NCI-H1092 treated with DMSO at 0.1 percent for 48 hours (cell line): ENCODE measurements at places on chromosomes 2 and 18.

GRCh38 chr2:232292395-232293154, 86.0 kb upstream of the ALPP start:
- no peak for DNase-seq

DNA sequence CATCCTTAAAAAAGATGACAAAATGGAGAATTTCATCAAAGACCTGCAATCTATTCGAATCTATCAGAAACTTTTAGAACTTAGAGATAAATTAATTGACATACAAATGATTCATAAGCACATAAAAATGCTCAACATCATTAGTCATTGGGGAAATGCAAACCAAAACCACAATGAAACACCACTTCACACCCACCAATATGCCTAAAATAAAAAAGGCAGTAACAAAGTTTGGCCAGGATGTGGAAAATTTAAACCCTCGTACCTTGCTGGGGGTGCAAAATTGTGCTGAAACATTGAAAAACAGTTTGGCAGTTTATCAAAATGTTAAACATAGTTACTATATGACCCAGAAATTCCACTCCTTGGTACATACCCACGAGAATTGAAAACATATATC, 11.5 kb upstream of the EIF2AK3 start:
- no peak for DNase-seq

GRCh38 chr2:181780047-181780651, 99.8 kb upstream of the NEUROD1 start:
- no peak for DNase-seq

- no peak for DNase-seq
Observed at GRCh38 chr2:18708203-18708715, 118.9 kb upstream of the NT5C1B start.

GRCh38 chr2:115678129-115678528, 1235.7 kb downstream of the DPP10 start:
- no peak for DNase-seq

- no peak for DNase-seq
Observed at GRCh38 chr2:138777996-138778395, 2.2 kb downstream of the NXPH2 start.

DNA sequence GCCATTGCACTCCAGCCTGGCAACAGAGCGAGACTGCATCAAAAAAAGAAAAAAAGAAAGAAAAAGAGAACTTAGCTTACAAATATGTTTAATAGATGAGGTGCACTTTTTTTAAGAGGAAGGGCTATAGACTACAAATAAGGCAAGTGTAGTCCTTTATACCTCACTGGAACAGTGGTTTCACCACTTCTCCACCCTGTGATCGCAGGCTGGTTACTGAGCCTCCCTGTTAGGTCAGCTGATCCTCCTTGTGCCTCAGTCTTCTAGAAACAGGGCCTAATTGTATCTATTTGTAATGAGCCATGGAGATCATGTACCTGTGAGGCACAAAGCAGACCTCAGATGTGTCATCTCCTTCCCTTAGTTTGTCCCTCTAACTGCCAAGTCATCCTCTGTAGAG, 4.5 kb downstream of the CXCR2 start:
- DNase-seq: no peak

DNA sequence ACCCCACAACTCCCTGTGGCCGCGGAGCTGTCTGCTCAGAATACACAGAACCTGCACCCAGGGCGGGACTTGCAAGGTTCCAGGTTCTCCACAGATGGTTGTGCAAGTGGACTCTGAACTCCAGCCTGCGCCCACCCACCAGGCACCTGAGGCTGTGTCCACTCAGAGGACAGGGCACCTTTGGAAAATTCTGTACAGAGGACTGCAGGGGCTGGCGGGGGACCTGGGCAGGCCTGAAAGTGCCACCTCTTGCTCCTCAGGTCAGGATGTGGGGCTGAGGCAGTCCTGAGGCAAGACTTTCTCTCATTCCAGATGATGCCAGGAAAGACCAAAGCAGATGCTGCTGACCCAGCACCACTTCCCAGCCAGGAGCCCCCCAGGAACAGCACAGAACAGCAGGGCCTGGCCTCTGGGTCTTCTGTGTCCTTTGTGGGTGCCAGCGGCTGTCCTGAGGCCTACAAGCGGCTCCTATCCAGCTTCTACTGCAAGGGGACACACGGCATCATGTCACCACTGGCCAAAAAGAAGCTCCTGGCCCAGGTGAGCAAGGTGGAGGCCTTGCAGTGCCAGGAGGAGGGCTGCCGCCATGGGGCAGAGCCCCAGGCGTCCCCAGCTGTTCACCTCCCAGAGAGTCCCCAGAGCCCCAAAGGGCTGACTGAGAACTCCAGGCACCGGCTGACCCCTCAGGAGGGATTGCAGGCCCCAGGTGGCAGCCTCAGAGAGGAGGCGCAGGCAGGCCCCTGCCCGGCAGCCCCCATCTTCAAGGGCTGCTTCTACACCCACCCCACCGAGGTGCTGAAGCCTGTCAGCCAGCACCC, 14.4 kb downstream of the ARID5A start:
- no peak for DNase-seq

GRCh38 chr18:38575023-38575422, 1009.4 kb upstream of the CELF4 start:
- no peak for DNase-seq

- no peak for DNase-seq
Observed at GRCh38 chr18:62904396-62905285, 189.3 kb downstream of the PHLPP1 start.

- peak; percentile 5 for DNase-seq
Observed at GRCh38 chr18:57819671-57820460, 16.8 kb upstream of the ATP8B1 start.

GRCh38 chr2:185291035-185291647, 447.5 kb upstream of the FSIP2 start:
- peak; percentile 20 for DNase-seq

GRCh38 chr2:171479154-171479814, 43.0 kb upstream of the CYBRD1 start:
- DNase-seq: no peak

- peak; percentile 60 for DNase-seq
Observed at GRCh38 chr2:10124538-10125045, 2.1 kb downstream of the RRM2 start.

- no peak for DNase-seq
Observed at GRCh38 chr2:201182650-201183364, at the start of gene CASP10. Gene CASP10, plus strand, starts transcription at chr2:201183141. Its CDS starts 2,637 bp downstream, at chr2:201185778.

GRCh38 chr2:62216616-62217015, 20.7 kb downstream of the B3GNT2 start:
- no peak for DNase-seq

GRCh38 chr2:239563561-239563960, 162.7 kb upstream of the HDAC4 start:
- DNase-seq: no peak

DNA sequence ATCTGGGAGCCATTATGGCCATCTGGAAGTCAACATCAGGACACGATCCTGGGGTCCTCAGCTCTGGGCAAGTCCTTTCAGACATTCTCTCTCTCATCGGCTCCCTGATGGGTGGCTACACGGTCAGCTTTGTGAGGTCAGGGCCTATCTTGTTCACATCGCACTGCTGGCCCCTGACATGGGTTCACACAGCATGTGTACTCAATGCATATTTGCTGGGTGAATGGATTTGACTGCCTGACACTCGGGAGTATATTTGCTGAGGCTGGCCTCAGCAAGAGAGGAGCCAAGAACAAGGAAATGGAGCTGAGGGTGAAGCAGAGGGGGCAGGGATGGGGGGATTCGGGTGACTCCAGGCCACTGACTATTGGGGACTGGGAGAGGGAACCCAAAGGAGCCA, 50.5 kb downstream of the SLC4A5 start:
- DNase-seq: no peak

DNA sequence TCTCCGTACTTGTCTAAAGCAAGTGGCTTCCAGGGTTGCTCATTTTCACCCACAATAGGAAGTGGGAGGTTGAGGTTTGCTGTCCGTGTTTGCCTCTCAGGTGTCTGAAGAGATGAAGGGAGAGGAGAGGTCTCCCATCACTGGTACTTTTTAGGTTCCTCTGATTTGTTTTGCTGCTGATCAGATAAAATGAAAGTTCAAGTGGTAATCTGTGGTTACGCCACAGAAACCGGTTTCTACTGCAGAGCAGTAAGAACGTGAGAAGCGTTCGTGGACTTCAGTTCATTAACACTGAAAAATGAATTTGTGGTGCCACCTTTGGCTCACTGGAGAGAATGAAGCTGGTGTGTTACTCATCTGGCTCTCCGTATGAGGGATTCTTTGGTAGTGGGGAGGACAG, 118.2 kb downstream of the GBX2 start:
- DNase-seq: no peak

- DNase-seq: no peak
Observed at GRCh38 chr2:74831693-74832530, 2.0 kb upstream of the HK2 start.

DNA sequence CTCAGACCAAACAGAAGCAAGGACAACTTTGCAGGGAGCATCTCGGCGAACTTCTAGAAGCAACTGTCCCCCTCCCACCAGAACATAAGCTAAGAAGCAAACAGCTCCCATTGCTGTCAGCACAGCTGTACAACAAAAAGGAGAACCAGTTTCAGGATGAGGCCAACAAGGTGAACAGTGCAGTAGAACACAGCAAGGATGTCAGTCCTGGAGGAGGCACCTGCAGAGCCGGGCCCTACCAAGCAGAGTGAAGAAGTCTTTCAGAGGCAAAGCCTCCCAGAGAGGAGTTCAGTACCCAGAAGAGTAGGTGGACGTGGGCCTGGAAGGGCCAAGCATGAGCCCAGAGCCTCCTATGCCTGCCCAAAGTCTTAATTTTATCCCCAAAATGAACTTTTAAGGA, 1.0 kb downstream of the PASK start:
- DNase-seq: no peak

GRCh38 chr2:135585586-135585985, 54.3 kb downstream of the R3HDM1 start:
- DNase-seq: no peak

- no peak for DNase-seq
Observed at GRCh38 chr18:79806976-79807841, 9.5 kb downstream of the KCNG2 start.

DNA sequence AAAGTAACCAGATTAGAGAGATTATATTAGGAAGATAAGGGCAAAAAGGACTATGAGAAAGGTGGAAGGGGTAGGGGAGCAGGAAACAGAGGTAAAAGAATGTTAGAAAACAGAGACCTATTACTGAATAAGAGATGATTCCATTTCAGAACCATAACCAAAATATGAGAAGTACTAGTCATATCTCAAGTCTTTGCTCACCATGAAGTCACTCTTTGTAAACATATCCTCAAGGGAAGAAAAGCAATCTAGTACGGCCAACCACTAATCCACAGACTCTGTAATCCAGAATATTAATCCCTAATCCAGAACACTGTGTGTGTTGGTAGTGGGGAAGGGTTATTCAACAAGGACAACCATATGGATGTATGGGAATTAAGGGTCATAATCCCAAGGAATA, 92.0 kb downstream of the CDCA7 start:
- no peak for DNase-seq

DNA sequence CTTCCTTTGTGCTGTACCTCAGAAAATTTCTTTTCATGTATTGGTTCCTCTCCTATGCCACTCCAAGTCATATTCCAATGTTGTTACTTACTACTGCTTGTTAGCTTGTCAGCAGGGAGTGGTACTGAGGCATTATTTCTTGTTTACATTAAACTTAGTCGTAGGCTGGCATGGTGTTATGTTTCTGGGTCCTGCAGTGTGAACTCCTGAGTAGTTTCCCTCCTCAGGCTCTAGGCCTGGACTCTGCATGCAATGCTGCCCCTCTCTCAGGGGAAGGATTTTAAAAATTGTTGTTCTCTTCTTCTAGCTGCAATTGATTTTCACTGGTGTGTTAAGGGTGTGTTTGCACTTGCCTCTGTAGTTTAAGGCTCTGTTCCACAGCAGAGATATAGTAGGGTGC, 671.6 kb downstream of the PLCL1 start:
- no peak for DNase-seq

DNA sequence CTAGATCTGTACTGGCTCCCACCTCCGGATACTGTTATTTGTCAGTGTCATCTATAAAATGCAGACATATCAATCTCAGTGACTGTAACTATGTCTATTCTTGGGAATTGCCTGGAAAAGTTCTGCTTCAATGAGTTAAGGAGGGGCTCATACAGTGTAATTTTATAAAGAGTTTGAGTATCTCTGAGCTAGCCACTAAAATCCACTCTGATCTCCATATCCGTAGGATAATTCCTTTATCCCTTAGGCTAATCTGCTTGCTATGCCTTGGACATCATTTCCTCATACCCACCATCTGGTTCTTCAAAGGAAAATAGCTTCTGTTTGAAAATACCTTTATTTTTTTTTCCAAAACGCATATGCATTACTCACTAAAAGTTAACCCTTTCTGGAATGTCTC, 863.2 kb downstream of the SUCLG1 start:
- no peak for DNase-seq

- DNase-seq: no peak
Observed at GRCh38 chr2:152167065-152167464, 8.5 kb downstream of the STAM2 start.

DNA sequence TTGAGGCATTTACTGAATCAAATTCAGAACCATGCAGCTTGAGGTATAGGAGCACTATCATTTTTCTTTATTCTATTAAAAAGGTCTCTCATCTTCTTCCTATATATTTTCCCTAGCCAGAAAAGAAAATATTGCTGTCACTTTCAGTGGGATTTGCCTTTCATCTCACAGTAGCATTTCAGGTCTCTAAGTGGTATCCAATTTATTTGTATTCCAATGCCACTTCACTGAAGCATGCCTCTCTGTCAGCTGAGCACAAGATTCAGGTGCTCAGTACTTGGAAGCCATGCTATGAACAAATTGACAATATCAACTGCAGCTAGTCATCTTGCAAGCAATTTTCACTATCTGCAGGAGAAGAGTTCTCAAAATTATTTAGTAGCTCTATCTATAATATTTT, 457.2 kb upstream of the SLC39A10 start:
- no peak for DNase-seq

GRCh38 chr18:78769502-78770105, 210.0 kb upstream of the SALL3 start:
- DNase-seq: peak; percentile 82

DNA sequence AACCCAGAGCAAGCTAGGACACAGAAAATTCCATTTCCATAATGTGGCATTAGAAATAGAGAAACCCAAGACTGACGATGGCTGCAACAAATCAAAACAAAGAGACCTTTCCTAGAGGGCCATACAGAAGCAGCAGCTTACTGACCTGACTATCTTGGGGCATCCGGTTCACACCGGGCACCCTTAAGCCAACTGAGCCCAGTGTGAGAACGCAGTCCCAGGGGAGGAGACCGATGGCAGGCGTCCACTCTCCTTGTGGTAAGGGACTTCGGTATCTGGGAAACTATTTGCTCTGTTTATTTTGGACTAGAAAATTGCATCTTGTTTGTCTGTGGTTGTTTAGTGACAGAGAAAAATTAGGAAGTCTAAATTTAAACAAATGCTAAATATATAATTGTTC, 244.8 kb upstream of the COPS8 start:
- DNase-seq: no peak

- no peak for DNase-seq
Observed at GRCh38 chr2:206125901-206126300, 33.3 kb downstream of the NDUFS1 start.

DNA sequence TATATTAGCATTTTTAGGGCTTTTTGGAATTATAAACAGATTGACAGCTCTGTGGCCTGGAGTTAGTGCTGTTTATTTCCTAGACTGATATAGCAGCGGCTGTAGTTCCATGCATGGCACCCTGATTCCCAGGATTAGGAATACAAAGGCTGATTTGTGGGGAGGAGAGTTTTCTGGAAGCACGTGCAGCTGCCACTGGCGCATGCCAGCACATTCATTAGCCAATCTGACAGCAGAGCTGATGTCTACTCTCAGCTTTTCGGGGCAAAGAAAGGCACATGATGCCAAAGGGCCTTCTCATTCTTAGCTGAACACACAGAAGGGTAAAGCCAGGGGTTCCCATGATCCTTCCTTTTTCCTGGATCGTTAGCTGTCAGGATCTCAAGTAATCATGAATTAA, 45.7 kb upstream of the RAPH1 start:
- DNase-seq: no peak
